ENCODE measurements at places on chromosomes 12 and 14.
A peak's percentile ranks its signal among the peaks of the same experiment; 100 is the strongest.

DNA sequence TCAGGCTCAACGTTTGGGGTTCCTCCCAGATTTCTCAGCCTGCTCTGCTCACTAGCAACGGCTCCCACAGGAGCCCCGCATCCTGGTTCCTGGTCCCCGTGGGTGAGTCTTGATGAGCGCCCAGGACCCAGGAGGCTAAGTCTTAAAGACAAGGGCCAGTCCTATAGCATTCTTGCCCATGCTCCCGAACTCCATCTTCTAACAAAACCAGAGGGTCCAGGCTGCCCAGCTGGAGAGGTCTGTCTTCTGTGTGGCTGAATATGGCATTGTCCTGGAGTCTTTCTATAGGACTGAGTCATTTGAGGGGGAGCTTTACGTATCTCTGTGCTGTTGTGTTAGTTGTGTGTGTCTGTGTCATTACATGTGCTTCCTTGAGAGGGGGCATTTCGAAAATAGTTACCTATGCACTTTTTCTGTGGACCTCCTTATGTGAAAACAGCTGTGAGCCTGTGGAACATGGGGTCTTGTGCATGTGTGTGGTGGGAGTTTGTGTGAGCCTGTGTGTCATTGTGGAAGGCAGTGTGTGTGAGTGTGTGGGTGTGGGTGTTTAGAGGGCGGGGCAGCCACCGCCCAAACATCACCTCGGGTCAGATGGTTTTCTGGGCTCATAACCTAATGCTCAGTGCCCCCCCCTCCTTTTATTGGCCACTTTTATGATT, 9.1 kb upstream of the TBX5 start:
- no peak for DNase-seq

GRCh38 chr14:38404616-38405015, 148.7 kb upstream of the CLEC14A start:
- DNase-seq, result no peak

DNA sequence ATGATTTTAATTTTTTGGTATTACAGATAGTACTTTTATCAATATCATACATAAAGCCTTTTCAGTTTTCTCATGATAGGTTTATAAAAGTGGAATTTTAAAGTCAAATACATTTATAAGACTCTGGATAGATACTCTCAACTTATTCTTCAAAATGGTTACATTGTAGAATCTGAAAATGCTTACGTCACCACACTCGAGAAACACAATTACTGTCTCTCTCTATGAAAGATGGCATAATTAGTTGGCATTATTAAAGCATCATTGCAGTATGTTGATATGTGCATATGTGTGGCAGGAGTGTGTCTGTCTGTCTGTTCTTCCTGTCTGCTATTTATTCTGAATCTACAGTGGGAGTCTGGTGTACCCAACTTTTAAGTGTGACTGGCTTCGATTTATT, 397.1 kb downstream of the SNAPC1 start:
- DNase-seq, result no peak

- DNase-seq, result no peak
Measured at GRCh38 chr14:68740788-68741476, 51.9 kb downstream of the ZFP36L1 start.

- DNase-seq, result no peak
Measured at GRCh38 chr14:51072976-51073375, 21.9 kb downstream of the TRIM9 start.

DNA sequence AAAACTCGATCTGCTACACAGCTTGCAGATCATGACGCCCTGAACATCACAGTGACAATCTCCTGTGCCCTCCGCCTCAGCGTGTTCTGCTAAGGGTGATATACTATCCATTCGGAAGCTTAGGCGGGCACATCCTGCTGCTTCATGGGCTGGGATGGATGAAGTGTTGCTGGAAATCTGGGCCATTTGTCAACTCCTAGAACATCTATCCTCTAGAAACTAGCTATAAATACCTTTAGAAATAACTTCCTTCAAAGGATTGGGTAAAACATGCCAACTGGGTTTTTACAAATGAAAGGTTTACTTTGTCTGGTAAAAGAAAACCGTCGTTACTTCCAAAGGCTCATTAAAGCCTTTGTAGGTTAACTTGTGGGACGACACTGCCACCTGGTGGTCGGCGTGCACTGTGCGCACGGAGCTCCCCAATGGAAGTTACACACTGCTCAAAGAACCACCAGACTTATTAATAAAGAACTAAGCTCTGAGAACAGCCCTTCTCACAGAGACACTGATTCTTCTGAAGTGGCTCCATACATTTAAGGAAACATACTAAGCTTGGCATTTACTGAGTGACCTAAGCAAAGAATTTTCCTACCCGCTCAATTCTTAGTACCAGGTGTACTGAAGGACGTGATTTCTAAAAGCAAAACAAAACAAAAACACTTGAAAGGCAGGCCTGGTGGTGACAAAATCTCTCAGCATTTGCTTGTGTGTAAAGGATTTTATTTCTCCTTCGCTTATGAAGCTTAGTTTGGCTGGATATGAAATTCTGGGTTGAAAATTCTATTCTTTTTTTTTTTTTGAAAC, 21.6 kb upstream of the CACNA2D4 start:
- DNase-seq, result peak; percentile 82

DNA sequence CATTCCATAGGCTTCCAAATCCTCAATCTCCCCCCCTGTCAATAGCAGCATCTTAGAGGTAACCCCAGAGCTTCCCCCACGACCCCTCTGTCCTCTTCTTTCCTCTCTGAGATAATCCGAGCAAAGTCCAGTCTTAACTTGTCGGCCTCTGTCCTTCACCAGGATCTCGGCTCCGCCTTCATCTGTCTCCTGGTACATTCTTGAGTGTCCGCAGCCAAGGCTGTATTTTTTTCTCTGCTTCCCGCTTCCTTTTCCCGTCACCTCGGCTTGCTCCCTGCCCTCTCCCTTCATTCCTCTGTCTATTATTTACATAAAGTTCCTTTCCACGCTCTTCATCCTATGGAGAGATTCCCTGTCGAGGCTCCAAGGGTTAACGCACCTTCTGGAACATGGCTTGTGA, 153.9 kb upstream of the GSC start:
- DNase-seq, result no peak

- no peak for DNase-seq
Measured at GRCh38 chr14:28778138-28779117, 11.8 kb downstream of the FOXG1 start.

GRCh38 chr14:32934073-32934880, 4.4 kb upstream of the NPAS3 start:
- peak; percentile 71 for DNase-seq

- DNase-seq, result no peak
Measured at GRCh38 chr14:35865611-35866324, 39.6 kb downstream of the BRMS1L start.

- DNase-seq, result no peak
Measured at GRCh38 chr12:29792853-29793252, 9.1 kb upstream of the TMTC1 start.

DNA sequence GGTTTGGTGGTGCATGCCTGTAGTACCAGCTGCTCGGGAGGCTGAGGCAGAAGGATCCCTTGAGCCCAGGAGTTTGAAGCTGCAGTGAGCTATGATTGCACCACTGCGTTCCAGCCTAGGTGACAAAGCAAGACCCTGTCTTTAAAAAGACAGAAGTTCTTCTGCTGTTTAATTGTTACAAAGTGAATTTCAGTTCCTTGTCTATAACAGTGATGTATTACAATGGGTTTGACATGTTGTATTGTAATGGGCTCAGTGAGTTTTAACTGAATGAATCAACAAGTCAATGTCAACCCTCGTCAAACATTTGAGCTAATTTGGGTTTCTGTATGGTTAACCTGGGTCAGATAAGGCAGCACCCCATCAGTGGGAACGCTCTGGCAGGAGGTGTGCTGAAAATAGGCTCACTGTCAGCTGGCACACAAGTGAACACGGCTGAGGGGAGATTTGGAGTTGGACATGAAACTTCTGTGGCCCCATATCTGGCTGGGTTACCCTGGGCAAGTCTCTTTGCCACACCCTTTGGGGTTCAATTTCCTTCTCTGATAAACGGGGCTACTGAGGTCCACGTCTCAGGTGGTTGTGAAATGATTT, 14.0 kb upstream of the TRPV4 start:
- no peak for DNase-seq

DNA sequence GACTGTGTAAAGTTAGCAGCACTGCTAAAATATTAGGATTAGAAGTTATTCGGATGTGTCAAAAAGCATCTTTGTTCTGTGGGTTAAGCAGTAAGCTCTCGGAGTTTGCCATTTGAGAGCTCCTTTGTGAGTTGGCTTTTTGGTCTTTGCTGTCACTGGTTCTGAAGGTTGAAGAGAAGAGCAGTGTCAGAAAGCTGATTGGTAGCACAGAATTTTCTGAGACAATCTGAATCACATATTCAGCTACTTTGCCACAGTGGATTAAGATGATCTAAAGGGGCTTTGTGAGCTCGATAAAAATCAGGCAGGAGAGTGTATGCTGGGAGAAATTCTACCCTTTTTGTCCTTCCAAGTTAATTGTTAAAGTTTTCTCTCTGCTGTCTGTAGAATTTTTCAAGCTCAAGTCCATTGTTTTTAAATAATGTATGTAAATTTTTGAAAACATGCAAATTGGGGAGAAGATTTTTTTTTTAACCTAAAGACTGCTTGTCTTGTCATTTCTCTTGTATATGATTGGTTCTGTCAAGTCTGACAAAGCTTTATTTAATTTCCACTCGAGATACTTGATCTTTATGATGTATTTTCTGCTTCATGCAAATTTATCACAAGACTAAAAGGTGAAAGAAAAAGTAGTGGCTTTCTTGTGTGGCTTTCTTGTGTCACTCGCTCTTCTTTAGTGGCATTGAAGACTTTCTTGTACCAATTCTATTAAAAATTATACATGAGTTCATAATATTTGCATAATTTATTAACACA, 307.3 kb downstream of the EGLN3 start:
- DNase-seq, result no peak

DNA sequence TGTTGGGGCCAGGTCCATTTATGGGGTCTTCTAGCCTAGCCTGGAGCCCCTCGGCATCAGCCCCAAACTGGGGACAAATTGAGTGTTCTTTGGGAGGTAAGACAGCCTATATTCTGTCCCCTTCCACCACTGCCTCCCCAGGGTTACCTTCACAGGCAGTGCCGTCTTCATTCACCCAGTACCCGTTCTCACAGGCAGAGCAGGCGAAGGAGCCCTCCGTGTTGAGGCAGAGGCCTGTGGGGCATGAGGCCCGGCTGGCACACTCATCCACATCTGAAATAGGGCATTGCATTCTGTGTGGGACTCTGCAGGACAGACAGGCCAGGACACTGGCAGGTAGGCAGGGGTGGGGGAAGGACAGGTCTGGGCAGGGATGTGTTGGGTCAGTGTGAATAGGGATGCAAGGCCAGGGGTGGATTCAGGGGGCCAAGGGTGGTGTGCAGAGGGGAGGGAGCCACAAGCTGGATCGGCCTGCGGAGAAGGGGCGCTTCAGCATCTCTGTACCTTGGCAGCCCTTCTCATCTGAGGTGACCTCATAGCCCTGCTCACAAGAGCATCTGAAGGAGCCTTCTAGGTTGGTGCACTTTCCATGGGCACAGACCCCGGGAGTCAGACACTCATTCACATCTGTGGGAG, 16.1 kb downstream of the ISCA2 start:
- DNase-seq, result no peak

GRCh38 chr14:78254911-78255461, 84.8 kb downstream of the NRXN3 start:
- DNase-seq, result peak; percentile 95

DNA sequence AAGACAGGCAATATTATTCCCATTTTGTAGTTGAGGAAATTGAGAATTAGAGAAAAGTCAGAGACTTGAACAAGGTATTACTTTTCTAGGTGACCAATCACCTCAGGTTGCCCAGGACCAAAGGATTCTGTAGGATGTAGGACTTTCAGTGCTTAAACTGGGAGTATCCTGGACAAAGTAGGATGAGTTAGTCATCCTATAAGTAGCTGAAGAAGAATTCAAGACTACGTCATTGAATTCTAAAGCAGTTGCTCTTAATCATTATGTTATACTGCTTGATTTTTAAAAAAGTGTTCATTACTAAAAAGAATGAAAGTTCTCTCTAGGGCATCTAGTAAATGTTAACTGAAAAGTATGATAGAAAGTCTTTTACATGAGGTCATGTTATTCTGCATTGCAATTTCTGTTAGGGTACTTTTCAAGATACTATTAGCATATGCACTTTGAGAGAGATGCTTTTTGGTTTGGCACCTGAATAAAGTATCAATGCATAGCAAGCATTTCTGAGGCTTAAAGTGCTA, 101.7 kb downstream of the RTN1 start:
- no peak for DNase-seq

DNA sequence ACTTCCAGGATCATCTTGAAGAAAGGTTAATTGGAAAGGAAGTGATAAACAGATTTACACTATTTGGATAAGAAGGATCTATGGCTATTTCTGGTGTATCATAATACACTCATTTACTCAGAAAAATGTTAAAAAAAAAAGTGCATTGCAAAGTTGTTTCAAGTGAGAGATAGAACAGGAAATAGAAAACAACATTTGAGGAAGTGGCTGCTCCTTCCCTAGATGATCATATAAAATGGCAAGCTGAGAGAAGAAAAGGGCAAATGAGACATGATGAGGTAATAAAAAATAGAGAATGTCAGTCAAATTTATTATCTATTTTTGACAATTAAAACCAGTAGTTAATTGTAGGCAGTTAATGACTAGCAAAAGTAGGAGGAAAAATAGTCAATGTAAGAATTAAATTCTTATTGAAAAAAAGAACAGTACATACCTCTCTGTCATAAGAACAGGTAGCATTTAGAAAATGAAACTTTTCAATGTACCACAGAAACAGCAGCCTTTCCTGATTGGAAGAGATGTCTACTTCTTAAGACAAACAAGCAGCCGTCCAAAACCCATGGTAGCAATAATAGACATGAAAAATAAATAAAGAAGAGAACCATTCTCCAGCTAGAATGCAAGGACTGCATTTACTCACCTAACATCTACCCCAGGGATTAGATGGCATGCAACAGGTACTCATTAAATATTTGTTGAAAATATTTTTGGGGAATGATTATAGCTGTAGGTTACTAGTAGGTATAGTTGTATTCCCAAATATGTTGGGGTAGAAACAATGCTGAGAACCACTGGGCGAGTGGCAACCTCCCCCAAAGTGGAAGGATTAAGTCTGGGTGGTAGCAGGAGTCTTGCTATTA, 63.9 kb upstream of the GRIP1 start:
- no peak for DNase-seq
